ENCODE measurements at places on chromosomes 11 and 22.

DNA sequence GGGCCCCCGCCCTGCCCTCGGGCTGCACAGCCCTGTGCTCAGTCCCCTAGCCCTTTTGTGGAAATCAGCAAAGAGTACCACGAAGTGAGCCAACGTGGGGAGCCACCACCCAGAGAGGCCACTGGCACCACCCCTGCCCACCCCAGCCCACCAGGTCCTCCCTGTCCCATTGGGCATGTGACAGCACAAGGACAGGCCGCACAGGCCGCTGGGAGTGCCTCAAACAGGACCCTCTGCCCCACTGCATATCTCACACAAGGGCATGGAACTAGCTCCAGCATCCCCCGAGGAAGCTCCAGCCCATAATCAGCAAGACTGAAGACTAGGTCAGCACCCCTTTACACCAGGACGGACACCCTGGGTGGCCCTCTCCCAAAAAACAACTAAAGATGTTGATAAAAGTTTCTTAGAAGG, 29.7 kb downstream of the GNB1L start:
- no peak for DNase-seq

DNA sequence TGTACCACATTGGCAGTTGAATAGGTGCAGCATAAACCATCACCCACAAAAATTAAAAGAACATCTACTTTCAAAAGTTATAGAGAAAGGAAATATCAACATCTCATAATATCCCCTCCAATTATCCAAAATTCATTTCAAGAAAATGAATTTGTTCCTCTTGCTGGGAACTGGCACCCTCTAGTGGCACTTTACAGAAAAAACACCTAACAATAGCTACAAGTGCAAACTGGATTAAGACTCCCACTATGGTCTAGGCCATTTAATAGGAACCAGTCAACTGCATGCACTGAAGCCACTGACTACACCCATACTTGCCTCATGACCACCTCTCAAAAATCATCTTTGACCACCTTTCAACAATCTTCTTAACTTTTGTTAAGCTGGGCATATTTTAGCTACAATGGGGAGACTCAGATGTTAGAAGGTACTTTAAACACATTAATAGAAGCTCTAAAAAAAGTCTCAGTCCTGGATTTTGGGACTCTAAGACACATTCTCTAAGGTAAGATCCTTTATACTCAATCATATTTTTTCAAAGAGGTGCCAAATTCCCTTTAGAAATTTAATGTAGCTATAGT, 17.3 kb downstream of the TRAF6 start:
- DNase-seq = no peak

DNA sequence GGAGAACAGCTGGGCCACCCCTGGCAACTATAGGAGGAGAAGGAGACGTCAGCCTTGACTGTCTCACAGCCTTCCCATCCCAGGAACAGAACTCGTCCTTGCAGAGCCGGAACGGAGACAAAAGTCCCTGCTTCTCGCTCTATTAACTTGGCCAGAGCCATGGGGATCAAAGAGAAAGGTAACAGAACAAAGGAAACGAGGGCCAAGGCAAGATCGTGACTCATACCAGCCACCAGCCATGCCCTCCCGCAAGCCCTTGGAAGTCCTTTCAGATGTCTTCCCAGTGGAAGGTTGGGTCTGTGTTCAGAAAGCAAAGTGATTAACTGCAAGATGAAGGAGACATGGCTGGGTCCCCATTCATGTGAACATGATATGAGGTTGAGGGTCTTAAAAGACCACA, 64.7 kb downstream of the PDE2A start:
- no peak for DNase-seq

DNA sequence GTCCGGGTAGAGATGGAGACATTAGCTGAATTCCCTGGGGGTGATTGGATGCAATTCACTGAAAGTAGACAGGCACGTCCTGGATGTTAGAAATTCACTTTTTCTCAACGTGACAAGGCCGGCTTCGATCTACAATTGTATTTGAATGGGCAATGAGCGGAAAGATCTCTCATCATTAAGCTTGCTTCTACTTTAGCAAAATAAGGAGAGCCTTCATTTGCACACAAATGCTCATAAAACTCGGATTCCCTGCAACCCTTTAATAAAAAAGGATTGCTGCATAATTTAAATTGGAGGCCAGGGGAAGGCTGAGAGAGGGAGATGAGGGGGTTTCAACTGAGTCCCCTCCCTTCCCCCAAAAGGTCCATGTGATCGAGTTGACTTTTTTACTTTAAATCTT, 10.6 kb upstream of the PAX6 start:
- DNase-seq = no peak

DNA sequence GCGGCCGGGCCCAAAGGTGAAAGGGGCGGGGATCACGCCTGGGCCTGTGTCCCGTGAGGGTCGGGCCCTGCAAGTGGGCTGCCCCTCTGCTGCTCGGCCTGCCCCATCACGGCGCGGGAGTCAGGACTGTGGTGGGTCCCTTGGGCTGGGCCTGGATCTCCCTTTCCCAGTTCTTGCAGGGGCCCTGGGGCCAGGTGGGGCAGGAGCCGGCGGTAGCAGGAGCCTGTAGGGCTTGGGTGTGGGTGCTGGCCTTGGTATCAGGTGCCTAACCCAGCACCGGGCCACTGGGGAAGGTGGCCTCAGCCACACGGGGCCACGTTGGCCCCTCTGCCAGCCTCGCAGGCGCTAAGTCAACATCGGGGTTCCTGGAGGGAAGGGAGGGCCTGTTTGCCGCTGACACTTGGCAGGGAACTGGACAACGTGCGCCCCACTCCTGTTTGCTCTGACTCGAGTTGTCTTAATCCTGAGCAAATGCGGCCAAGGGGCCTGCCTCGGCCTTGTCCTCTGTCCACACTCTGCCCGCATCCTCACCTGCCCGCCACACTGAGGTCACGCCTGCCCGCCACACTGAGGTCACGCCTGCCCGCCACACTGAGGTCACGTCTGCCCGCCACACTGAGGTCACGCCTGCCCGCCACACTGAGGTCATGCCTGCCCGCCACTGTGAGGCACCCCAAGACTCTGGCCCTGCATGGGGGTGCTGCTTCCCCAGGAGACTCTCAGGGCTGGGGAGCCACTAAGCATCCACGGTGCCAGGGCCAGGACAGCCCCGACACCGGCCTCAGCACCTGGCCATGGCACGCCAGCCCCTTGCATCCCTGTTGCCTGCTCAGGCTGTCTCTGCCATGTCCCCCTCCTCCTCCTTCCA, 14.2 kb upstream of the MUC5B start:
- no peak for DNase-seq

DNA sequence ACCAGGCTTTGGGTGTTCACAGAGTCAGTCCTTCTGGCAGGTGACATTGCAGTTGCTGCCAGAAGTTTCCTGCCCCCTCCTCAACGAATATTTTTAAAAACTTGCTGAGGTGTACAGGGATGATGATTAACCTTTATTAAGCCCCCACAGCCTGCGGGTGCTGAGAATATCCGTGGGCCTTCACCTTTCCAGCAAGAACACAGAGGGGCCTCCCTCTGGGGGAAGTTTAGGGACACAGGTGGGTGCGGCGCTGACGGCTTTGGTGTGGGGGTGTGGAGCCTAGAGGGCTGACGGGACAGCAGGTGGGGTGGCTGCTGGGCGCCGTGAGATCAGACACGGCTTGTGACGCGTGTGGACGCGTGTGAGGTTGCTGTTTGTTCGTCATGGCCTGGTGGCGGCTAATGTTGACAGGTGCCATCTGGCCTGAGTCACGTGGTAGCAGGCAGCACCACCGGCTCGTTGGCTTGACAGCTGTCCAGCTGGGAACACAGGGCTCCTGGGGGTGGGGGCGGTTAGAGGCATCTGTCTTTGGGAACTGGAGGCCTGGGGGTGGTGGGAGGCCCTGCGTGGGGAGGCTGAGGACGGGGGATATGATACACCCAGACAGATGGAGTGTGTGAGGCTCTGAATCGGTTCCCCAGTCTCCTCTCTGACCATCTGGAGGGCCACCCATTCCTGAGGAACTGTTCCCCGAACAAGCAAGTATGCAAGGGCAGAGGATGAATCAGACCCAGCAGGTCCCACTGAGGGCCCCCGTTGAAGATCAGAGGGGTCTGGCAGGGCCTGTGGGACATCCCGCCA, 12.5 kb upstream of the LRRC10B start:
- no peak for DNase-seq

All from stimulated activated CD4-positive, alpha-beta T cell treated with anti-CD3 and anti-CD28 coated beads, Interleukin-4, amount 100 ng/mL, for 48 hours (primary cell).